M059J (cell line): ENCODE measurements at places on chromosomes 7 and 10. TPM values are rescaled to one million over a fixed set of nuclear protein-coding genes. Genes with fewer than 3 reads are reported as not detected.

- DNase-seq: no peak
Measured at GRCh38 chr7:120874016-120874415, 16.1 kb upstream of the TSPAN12 start.

DNA sequence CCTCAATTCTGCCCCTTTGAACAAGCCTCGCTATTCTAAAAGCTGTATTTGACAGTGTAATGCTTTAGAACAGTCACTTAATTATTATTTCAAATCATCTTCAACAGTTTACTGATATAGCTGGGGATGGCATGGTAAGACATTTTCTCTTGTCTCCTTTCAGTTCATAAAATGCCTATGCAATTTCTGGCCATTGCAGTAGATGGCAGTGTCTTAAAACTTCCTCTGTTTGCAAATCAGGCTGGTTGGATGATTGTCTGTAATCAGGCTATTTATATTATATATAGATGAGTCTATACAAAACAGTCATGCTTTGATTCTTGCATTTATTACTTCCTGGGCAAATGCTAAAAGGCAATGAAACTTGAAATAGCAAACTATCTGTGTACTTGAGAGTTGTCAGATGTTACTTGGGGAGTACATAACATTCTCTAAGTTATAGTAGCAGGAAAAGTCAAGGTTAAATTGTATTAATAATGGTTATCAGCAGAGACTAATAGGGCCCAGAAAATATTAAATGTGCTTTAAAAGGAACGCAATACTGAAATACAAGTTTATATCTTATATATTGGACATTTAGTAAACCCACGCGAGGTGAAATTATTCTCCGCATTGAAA is 55.5 kb upstream of the LHFPL3 start:
- peak; percentile 32 for DNase-seq

- no peak for DNase-seq
Measured at GRCh38 chr10:102880256-102880655, 11.0 kb downstream of the AS3MT start.

DNA sequence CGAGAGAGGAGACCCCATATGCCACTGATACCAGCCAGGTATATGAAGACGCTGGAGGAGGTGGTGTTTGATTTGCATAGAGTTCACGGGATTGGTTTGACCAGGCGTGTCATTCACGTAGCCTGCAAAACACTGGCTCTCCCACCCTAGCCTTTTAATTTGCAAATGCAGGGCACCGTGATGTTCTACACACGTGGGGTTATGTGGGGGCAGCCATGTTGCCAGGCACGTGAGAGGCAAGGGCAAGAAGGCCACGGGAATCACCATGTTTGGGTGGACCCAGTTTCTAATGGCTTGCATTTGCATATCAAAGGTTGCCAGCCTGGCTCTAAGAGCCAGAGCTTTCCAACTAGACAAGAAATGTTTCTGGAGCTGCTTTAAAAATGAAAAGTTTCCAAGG is 117.2 kb upstream of the LYZL1 start:
- DNase-seq: no peak

DNA sequence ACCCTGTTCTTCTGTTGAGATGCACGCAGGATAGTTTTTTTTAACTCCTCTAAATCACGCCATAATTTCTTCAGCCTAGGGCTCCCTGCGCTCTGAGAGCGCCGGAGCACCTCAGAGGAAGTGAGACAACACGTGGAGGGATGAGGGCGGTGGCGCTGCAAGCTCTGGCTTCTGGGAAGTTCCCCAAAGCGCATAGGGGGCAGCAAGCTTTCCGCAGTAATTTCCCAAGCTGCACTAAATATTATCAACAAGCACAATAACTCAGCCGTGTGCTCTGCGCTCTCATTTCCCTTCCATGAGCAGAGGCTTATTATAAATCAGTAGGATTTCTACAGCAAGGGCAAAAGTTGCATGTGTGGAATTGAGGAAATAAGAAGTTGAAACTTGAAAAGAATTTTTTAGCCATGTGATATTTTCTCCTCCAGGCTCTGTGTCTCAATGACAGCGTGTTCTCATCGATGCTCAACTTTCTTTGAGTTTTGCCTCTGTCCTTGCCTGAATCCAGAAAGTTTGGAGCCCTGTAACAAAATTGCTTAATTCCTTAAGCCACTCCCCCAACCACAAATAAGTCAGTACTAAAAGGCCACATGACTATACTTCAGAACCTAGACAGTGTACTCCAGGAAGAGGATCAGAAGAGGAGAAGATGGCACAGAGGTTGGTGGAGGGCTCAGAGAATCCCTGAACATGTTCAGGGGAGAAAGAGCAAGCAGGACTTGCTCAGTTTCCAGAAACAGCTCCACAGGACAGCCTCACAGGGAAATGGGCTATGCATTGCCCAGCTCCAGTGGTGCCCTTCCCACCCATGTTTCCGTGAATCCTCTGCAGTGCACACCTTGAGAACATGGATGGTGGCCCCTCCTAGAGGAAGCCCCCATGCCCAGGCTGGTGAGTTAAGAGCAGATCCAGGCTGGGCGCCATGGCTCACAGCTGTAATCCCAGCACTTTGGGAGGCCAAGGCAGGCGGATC is 221.5 kb upstream of the GHITM start:
- peak; percentile 1 for DNase-seq

DNA sequence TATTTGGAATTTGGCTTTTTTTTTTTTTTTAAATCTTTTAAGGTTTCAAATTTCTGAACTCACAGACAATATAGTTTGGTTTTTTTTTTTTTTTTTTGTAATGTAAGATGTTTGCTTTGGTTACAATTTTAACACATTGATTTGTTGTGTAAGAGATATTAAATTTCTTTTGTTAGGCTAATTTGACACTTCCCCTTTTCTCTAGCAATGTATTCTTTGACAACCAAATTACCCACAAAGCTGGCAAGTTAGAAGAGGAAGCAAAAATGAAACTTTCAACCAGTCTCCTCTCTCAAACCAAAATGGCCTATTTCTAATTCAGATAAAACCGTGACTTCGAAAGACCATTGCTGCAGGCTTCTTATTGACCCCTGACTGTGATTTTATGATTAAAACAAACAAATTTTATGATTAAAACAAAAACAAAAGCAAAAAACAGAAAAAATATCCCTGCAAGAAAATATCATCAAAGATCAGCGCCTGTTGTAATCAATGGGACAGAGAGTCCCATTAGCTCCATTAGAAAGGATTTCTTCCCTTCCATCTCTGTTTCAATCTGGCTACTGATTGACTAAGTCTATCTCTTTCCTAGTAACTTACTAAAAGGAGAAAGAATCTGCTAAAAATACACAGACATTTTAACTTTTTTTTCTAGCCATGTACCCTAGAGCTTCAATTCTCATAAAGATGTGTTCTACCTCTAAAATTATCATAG is 489.2 kb downstream of the MDFIC start:
- DNase-seq: no peak

GRCh38 chr10:34941471-34942357 is 126.6 kb upstream of the PARD3 start:
- peak; percentile 36 for DNase-seq

DNA sequence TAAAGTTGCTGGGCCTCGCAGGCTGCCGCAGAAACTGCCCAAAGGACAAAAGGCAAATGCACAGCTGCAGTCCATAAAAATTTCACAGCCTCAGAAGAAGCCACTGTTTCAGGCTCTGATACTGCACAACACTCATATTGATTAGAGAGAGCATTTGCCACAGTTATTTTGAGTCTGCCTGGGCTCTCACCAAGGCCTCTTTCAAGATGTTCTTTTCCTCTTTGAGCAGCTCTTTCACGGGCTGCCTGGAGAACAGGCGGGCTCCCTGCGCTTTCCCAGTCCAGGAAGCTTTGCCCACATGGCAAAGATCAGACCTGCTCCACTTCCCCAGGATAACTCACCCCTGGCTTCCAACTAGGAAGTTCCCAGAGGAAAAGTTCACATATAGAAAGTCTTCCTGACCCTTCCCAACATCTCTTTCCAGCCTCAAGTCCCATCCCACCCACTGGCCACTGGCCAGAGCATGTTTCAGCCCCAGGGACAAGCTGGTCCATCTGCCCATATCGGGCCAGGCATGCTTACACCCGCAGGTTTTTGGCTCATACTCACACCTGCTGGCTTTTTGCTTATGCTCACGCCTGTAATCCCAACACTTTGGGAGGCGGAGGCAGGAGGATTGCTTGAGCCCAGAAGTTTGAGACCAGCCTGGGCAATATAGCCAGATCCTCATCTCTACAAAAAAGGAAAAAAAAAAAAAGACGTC is 3.3 kb downstream of the SLIT1 start:
- no peak for DNase-seq

DNA sequence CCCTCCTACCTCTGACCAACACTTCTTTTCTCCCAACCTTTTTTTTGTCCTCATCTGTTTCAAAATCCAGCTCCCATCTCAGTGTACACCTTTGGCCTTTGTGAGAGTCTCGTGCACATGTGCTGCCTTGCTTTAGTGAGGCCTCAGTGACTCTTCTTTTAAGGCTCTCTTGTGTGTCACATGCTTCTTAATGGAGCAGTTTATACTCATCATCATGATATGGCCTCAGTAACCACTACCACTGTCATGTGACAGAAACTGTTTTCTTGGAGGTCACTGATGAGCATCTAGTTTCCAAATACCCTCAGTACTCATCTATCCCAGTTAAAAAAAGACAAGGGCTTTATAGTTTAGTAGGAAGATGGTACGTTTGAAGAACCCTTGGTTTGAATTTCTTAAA is 8.1 kb upstream of the ARHGAP22 start:
- DNase-seq: no peak

DNA sequence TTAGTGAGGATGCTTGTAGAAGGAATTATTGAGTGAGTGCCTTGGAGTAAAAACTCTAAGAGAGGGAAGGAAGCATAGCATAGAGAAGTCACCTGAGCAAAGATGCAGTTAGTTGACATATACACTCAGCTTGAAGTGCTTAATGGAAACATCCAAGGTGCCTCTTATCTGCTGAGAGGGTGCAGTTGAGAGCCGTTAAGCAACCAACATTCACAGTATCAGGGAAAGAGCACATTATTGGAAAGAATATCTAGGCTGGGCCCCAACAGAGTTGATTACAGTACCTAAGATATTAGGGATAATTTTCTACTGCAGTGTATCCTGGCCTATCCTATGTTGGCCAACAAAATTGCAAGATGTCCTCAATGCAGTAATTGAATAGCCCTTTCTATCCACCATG is 302.0 kb downstream of the ETV1 start:
- DNase-seq: no peak

GRCh38 chr10:66737241-66737640 is 188.6 kb upstream of the LRRTM3 start:
- DNase-seq: no peak

DNA sequence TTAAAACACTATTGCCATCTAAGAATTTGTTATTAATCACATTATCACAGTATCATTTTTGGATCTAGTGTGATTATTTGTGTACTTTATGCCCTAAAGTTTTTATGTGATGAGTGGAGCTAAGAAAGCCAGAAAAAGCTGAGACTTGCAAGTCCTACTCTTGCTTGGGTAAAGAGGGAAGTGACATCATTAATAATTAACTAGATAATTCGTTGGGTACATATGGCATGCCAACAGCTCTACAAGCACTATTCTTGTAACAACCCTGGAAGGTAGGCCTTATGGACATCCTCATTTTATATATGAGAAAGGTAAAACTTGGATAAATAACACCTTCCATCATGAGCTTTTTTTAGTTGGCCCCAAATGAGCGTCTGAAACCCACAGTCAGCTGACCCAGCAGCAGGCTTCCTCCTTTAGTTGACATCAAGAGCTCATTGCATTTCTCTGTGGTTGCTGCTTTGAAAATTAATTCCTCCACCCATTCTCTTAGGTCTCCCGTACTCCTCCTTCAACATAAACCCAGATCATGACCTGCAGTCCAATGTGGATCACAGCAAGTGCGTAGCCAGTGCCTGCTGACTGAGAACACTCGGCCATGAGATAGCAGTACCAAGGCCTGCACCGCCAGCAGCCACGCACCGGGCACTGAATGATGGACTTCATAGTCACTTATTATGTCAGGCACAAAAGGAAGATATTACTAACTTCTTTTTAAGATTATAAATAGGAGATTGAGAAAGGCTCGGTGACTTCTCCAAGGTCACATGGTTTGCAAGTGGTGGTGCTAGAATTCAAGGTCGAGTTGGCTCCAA is 292.0 kb upstream of the AOAH start:
- DNase-seq: no peak

GRCh38 chr10:110413049-110413783 is 84.5 kb upstream of the DUSP5 start:
- peak; percentile 29 for DNase-seq

- DNase-seq: no peak
Measured at GRCh38 chr7:102222445-102222844, 64.2 kb upstream of the SH2B2 start.

- DNase-seq: peak; percentile 37
Measured at GRCh38 chr7:124152859-124153692, 120.2 kb upstream of the TMEM229A start.

DNA sequence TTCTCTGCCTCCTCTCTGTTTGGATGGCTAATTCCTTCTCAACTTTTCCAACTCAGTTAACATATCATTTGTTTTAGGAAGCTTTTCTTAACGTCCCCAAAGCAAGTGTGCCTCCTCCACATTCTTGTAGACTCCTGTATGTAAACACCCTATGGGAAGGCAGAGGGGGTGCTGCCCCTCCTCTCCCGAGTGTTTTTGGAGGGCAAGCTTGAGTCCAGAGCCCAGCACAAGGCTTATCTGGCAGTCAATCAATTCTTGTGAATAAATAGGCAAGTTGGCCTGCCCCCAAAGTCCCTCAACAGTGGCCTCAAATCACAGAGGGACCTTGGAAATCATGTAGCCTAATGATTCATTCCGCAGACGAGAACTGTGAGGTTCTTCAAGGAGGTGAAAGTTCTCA is 305.6 kb downstream of the RPS24 start:
- DNase-seq: no peak

DNA sequence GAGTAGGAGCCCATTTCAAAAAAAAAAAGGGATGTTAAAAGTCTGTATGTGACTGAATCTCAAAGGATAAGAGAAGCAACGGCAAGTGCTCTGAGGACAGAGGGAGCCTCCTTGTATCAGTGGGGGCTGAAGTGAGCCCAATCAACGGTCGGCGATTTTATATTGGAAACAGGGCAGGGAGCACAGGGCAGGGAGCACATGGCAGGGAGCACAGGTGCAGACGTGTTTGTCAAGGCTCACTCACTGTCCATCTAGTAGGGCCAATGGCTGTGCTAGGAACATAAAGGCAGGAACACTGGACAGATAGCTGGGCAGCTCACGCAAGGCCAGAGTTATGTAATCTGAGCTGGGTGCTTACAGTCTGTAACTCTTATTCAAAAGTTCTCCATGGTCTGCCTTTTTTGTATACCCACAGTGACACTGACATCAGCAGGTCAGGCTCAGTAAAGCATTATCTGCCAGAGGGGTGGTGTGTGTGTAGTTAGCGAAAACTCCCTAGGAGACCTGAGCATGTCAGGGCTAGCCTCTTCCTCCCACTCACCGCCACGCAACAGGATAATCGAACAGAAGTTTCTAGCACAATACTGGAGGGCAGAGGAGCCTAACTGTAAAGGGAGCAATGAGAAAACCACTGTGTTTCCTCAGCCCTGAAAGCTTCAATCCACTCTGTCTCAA is 15.4 kb downstream of the AKR1B1 start:
- no peak for DNase-seq

Gene HACD1
- 32.0 and 37.5 TPM in 2 replicates for total RNA-seq

Gene CHST3
- 12.3 and 22.4 TPM in 2 replicates for total RNA-seq

Gene C10orf67
- total RNA-seq: 0.02 and 0.05 TPM in 2 replicates

Gene ANXA8
- total RNA-seq: 0.54 and 2.4 TPM in 2 replicates

Gene CFAP43
- 0.89 and 2.1 TPM in 2 replicates for total RNA-seq

Gene ZPBP
- not detected in 2 replicates for total RNA-seq

Gene SPDYE11
- not detected in 2 replicates for total RNA-seq

Gene TRIM74
- total RNA-seq: not detected in 2 replicates

Gene NDUFA5
- 64.4 and 81.9 TPM in 2 replicates for total RNA-seq

Gene PTF1A
- total RNA-seq: not detected in 2 replicates
